GM23338 (cell line): ENCODE measurements at places on chromosomes 3 and 15. TPM values are rescaled to one million over a fixed set of nuclear protein-coding genes. Genes with fewer than 3 reads are reported as not detected.
A peak's percentile ranks its signal among the peaks of the same experiment; 100 is the strongest.

TMEM108 gene
- 7.4 and 7.9 TPM in 2 replicates for total RNA-seq

ATP8B4 gene
- 0.24 and 4.5 TPM in 2 replicates for total RNA-seq

DNA sequence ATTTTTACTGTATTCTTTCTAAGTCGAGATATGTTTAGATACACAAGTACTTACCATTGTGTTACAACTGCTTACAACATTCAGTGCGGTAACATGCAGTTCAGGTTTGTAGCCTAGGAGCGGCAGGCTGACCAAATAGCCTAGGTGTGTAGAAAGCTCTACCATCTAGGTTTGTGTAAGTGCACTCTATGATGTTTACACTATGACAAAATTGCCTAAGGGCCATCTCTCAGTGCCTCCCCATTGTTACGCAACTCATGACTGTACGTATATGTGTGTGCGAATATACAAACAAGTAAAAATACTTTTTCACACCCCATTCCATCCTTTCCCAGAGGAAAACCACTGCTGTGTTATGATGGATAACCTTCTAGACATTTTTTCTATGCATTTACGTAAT, 44.3 kb downstream of the PXYLP1 start:
- no peaks in the 10 kb centered on the region for H3K27me3 ChIP-seq

- no peak for DNase-seq
- no peak overlapping the region for H3K4me3 ChIP-seq
- H3K27ac ChIP-seq, result no peak overlapping the region
Observed at GRCh38 chr3:98580401-98581386, 12.7 kb downstream of the CPOX start.

DNA sequence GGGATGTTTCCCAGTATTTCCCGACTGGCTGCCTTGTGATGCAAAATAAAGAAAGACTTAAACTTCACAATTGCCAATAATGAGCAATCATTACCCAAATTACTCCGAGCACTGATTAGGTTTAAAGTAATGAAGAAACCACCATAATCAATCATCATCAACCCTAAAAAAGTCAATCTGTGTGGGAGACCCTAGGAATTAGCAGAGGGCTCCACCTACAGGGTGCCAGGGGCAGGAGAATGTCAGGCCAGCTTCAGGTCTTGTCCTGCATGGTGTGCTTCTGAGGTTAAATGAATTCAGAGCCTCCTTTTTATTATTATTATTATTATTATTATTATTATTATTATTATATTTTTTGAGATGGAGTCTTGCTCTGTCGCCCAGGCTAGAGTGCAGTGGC, 478.0 kb upstream of the ARRDC4 start:
- no peaks in the 10 kb centered on the region for H3K27me3 ChIP-seq
- no peaks in the 10 kb centered on the region for H3K4me1 ChIP-seq
- H3K27ac ChIP-seq, result no peak overlapping the region
- H3K36me3 ChIP-seq, result no peaks in the 10 kb centered on the region
- DNase-seq, result peak; percentile 57

- no peaks in the 10 kb centered on the region for H3K36me3 ChIP-seq
- no peak overlapping the region for H3K4me3 ChIP-seq
- H3K27ac ChIP-seq, result no peak overlapping the region
- no peak for DNase-seq
- H3K27me3 ChIP-seq, result no peaks in the 10 kb centered on the region
- H3K4me1 ChIP-seq, result no peaks in the 10 kb centered on the region
Observed at GRCh38 chr3:67087788-67088187, 89.7 kb downstream of the KBTBD8 start.

- peaks cover 19% of the 10 kb centered on the region for H3K36me3 ChIP-seq
- no peak for DNase-seq
- no peak overlapping the region for H3K27ac ChIP-seq
- no peaks in the 10 kb centered on the region for H3K27me3 ChIP-seq
Observed at GRCh38 chr3:149941186-149941585, 29.5 kb downstream of the PFN2 start.
